Retinal pigment epithelial cell (primary cell): ENCODE measurements at places on chromosomes 3 and 15.

- peak; percentile 78 for DNase-seq
These were observed 14.4 kb upstream of the ZBTB38 start for GRCh38 chr3:141353652-141354495.

DNA sequence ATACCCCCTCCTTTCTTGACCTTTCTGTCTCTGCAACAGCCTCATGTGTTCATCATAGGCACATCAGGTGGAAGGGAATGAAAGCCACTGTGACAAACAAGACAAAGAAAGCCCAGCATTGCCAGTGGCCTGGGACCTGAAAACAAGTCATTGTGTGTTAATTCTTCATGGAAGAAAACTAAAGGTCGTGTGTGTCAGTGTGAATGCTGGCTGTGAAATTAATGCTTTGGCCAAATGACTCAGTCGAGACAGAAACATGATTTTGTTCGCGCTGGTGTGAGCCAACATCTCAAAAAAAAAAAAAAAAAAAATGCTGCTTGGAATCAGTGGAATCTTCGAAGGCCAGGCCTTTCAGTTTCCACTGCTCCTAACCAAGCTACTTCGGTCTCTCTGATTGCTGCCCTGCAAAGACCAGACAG, 386.5 kb upstream of the PROK2 start:
- DNase-seq = no peak

GRCh38 chr3:186643493-186643892, 3.3 kb downstream of the FETUB start:
- DNase-seq = no peak

DNA sequence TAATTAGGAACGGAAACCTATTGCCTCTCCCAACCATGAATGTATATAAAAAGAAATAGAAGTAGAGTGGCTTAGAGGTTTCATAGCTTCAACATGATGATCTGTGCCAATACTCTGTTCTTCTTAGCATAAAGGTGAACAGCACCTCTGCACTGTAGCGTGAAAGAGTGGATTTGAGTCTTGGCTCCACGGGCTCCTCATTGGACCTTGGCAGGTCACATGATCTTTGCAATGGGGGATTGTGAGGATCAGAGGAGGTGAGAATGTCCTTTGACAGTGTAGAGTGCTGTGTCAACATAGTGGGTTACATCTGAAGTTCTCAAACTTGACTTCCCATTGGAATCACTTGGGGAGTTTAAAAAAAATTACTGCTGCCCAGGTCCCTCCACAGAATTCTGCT, 51.4 kb downstream of the FEM1B start:
- DNase-seq = no peak

GRCh38 chr15:67816668-67817067, 8.6 kb upstream of the SKOR1 start:
- no peak for DNase-seq
